ENCODE measurements at places on chromosomes 3 and 15.
A peak's percentile ranks its signal among the peaks of the same experiment; 100 is the strongest.

GRCh38 chr3:167887096-167887495, 151.6 kb downstream of the SERPINI1 start:
- no peak for DNase-seq

GRCh38 chr15:64501396-64501715, 41.0 kb downstream of the ZNF609 start:
- DNase-seq: no peak

DNA sequence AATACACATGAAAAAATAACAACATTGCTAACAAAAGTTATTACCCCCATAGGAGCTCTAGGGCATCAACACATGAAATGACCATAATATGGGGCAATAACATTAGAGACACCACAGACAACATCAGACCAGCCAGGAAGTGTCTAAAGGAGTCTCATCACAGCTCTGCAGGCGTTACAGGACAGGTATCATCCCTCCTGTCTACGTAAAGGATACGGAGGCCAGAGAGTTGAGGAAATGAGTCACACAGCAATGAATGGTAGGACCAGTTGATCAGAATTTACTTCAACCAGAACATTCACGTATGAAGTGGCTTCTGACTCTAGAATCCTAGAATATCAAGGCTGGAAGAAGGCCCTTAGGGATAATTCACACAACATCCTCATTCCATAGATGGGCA, 1.8 kb downstream of the NME9 start:
- no peak for DNase-seq

- DNase-seq: no peak
Measured at GRCh38 chr15:71683411-71684274, 126.7 kb upstream of the NR2E3 start.

DNA sequence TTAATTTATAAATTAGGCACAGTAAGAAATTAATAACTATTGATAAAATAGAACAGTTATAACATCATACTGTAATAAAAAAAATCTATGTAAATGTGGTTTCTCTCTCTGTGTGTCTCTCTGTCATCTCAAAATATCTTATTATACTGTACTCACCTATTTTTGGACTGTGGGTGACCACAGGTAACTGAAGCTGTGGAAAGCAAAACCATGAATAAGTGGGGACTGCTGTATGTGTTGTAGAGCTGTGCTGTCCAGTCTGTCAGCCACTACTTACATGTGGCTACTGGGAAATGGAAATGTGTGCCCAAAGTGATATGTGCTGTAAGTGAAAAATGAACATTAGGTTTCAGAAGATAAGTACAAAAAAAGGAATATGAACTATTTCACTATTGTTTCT, 145.5 kb downstream of the CNTN4 start:
- no peak for DNase-seq

DNA sequence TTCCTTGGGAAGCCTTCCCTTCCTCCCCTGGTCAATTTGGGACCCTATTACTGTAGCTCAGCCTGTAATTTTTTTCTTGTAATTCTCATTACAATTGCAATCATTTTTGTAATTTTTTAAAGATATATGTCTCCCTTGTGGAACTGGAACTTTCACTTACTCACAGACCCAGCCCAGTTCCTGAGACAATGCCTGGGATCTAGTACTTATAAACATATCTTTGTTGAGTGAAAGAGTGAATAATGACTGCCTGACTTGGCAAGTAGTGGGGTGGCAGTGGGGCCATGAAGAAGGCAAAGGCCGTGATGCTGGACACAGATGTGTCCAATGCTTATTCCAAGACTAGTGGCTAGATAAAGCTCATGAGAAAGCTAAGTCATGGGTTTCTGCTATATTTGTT, 294.5 kb upstream of the LRRN1 start:
- DNase-seq: no peak

GRCh38 chr3:144754076-144754783, 782.6 kb downstream of the DIPK2A start:
- DNase-seq: no peak

DNA sequence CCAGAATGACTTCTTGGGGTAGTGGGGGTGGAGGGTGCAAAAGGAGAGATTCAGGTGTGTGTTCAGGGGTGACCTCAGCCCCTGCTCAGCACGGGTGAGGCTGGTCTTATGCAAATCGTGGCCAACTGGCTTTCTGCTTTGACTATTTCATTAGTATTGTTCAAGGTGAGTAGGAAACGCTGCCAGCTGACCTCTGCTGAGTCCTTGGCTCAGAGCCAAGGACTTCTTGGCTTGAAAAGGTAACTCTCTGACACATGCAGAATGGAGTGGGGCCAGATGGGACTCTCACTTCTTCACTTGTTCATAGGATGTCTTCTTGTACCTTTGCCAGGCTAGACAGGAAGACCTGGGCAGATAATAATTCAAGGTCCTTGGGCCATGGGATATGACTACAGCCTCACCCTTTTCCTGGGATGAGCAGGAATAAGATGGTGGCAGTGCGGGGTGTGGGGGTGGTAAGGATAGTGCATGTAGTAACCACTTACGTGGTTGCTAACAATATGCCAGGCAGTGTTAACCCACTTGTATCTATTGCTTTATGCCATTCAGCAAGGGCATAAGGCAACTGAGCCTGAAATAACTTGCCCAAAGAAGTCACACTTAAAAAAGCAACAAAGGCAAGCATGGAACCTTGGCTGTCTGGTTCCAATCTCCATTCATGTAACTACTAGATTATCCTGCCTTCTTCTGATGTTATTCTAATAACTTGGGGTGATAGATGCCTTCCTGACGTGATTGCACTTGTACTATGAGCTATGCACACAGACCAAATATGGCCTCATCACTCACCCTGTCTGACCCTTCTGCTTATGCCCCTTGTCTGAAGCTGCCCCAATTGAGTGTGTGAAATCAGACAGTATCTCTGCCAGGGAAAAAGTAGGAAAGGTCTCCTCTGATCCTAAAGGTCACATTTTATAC, 193.1 kb downstream of the NR1D2 start:
- DNase-seq: peak; percentile 72

DNA sequence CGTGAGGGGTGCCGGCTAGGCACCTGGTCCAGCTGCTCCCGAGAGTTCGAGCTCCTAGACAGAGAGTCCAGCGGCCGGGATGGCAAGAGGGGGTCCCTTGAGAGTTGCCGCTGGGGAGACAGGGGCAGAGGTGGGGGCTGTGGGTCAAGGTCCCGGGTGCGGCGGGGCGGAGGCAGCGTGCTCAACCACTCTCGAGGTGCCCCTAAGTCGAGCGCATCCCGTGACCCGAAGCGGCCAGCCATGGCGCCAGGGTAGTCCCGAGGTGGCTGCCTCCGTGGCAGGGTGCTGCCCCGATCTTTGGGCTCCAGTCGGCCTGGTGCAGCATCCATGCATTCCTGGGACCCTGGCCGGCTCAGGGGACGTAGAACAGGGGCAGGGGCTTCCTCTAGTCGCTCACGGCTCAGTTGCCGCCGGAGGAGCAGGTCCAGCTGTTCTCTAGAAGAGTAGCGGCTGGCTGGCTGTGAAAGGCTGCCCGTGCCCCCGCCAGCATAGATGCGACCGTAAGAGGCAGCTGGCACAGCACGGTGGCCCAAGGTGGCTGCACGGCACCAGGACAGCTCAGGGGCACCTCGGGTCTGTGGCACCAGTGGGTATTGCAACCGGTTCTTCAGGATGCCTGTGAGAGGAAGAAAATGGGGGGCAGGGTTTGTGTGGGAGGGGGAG, 4.8 kb upstream of the SLC26A6 start:
- no peak for DNase-seq

- DNase-seq: no peak
Measured at GRCh38 chr3:24119321-24119751, 174.2 kb downstream of the NR1D2 start.

DNA sequence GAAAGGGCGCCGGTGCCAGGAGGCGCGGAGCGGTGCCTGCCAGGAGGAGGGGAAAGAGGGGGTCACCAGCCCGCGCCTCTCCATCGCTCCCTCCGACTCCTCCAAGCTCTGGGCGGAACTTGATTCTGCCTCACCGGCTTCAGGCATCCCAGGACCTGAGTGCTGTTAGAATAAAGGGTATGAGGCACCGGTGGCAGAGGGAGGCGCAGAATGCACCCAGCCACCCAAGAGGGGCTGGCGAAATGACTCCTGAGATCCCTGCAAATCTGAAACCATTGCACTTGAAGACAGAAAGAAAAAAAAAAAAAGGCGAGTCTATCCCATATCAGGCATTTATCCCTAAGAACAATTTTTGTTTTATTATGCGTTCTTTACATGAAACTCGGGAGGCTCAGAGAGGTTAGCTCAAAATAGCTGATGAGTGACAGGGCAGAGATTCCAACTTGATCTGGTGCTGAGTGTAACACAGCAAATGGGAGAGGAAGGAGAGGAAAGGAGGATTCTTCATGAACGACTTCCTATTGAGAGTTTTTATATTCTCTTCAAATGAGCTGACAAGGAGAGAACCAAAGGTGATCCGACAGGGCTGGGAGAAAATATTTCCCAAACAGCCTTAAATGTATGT, 157.0 kb upstream of the FRMD4B start:
- peak; percentile 64 for DNase-seq

GRCh38 chr3:182729903-182730674, 63.2 kb upstream of the ATP11B start:
- DNase-seq: no peak

- no peak for DNase-seq
Measured at GRCh38 chr15:40471808-40472150, 995 bp downstream of the CHST14 start.

- no peak for DNase-seq
Measured at GRCh38 chr15:70111203-70112073, 13.7 kb upstream of the TLE3 start.

DNA sequence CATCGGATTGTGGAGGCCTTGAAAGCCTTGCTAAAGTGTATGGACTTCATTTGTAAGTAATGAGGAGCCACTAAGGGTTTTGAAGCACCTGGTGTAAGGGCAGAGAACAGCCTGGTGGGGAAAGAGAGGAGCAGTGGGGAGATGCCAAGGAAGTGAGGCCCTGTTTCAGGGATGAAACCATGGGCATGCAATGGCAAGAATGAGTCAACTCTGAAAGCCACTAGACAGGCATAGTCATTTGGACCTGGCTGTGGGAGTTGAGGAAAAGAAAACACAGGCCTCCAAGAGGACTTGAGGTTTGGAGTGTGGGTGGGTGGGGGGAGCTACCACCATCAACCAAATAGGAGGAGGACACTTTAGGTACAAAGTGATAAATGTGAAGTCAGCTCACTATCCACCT, 7.6 kb downstream of the XCR1 start:
- no peak for DNase-seq

DNA sequence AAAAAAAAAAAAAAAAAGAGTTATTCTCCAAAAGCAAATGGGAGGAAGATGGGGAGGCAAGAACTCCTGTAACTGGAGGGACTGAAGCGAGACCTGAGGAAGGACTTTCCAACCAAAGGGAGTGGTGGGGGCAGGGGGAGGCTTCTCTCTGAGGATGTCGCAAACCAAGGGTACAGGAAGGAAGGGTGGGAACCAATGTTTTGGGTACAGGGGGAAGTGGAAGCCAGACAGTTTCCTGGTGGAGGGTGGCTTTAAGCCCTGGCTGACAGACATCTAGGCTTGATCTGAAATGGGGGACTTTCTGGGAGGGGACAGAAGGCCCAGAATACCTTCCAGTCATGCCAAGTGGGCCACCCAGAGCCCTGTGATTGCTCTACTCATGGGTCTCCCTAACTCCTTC, 27.0 kb downstream of the VIPR1 start:
- no peak for DNase-seq

DNA sequence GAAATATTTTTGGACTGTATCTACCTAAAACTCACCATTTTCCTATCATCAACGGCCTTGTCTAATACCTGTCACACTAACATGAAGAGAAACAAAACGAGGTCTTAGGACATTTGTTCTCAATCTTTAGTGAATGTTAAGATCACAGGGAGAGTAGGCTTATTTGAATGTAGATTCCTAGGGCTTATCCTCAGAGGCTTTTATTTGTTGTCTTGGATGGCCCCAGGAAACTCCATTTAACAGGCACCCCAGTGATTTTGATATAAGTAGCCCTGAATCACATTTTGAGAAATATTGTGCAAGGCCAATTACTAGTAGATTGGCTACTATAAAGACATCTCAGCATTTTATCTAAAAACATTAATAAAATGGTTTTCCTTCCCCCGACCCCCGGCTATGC, 367.4 kb downstream of the GAP43 start:
- no peak for DNase-seq

- no peak for DNase-seq
Measured at GRCh38 chr15:44661576-44661975, 1.9 kb downstream of the SPG11 start.

- no peak for DNase-seq
Measured at GRCh38 chr15:87949151-87949574, 307.4 kb downstream of the NTRK3 start.

DNA sequence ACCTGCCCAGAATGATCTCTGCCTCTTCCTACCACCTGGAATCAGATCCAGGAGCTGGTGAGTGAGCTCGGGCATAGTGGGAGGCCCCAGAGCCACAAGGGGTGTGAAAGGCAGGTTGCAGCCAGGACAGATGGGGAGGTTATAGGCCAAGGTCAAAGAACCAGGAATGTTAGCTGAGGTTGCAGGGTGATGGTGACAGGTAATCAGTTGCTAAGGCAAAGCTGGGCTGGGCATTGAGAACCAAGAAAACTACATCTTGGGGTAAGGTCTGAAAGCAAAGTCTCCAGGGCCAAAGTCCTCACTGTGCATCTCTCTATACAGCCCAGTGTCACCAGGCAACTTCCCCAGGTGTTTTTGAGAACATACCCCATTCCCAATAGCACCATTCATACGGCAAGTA, 38.4 kb upstream of the SLC6A11 start:
- DNase-seq: no peak

DNA sequence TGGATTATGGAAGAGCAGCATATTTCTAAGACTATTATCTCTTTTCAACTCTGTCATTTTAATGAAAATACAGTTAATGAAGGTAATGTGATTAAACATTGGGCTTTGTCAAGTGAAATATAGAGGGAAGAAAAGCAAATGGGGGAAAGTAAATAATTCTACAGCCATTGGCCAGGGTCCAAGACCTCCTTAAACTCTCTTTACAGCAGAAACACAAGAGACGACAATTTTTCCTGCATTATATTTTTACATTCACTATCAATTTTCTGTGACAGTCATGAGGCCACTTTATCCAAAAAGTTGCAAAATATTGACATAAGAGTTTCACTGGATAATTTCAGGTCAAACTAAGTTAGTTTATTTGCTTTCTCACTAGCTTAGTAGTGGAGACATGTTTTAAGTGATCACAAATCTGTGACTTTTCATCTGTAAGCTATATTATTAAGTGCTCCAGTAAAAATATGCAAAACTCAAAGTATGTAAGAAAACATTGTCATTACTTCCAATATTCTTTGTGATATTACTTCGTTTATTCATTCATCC, 385.9 kb upstream of the DPH6 start:
- no peak for DNase-seq

- DNase-seq: no peak
Measured at GRCh38 chr15:29826908-29827820, 4.9 kb upstream of the TJP1 start.
